ENCODE measurements at places on chromosomes 1 and 21.

GRCh38 chr1:10132852-10133251, 77.5 kb upstream of the KIF1B start:
- DNase-seq, result no peak

DNA sequence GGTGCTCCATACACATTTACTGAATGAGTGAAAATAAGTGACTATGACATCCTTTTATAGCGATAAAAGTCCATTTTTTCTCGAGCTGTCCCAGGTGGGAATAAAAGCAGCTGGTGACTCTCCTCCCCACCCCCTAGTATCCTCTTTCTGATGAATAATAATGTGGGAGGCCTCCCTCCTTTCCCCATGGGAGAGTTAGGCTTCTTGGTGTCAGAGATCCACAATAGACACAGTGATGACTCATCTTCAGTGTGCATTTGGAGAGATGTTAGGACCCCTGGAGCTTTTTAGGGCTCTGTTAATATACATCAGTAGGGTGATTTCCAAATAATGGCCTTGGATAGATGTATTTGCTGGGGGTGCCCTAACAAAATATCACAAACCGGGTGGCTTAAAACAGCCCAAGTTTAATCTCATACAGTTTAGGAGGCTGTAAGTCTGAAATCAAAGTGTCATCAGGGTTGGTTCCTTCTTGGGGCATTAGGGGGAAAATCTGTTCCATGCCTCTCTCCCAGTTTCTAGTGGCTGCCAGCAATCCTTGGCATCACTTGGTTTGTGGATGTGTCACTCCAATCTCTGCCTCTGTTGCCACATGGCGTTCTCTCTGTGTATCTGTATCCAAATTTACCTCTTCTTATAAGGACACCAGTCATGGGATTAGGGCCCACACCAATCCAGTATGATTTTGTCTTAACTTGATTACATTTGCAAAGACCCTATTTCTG, 4.4 kb upstream of the PHC2 start:
- no peak for DNase-seq

DNA sequence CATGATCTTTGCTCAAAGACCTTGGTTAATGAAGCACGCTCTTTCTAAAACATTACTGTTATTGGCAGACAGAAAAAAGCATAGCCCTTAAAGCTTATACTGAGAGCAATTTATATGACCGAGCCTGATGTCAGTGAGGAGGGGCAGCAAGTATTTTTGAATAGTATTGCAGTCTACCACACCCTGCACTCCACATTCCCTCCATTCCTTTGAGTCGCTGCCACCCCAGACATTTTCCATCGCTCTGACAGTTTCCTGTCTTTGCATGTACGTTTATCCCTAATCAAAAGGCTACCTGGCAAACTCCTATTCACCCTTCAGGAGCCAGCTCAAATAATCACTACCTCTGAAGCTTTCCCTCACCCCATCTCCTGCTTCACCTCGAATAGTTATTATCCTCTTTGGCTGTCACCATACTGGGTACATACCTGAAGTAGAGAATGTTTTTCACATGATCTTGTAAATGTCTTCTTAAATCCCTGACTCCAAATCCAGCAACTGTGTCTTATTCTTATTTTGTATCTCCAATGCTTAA, 5.5 kb upstream of the JUN start:
- no peak for DNase-seq

DNA sequence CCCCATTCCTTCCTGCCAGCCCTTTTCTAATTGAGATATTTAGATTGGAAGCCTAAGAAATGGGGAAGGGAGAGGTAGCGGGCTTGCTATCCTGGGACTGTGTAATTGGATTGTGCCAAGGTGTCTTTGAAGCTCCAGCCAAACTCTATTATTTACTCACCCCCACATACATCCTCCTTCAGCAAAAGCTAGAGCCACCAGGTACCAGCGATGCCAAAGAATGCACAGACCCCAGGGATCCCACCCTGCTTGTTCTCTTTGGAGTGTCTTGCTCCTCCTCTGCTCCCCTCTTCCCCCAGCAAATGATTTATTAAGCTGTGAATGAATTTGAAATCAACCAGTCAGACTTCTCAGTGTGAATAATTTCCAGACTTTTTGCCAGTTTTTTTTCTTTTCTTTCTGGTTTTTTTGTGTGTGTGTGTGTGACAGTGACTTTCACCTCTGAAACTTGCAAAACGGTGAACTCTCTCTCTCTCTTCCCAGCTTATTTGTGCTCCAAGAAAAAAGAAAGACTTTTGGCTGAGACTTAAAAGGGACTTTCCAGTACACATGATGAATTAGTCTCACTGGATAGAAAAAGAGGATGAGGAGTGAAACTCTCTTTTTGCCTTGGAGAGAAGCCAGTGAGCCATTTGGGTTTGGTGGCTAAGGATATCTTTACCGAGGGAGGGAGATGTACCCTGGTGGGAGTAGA, 1.8 kb downstream of the VASH2 start:
- DNase-seq, result no peak

DNA sequence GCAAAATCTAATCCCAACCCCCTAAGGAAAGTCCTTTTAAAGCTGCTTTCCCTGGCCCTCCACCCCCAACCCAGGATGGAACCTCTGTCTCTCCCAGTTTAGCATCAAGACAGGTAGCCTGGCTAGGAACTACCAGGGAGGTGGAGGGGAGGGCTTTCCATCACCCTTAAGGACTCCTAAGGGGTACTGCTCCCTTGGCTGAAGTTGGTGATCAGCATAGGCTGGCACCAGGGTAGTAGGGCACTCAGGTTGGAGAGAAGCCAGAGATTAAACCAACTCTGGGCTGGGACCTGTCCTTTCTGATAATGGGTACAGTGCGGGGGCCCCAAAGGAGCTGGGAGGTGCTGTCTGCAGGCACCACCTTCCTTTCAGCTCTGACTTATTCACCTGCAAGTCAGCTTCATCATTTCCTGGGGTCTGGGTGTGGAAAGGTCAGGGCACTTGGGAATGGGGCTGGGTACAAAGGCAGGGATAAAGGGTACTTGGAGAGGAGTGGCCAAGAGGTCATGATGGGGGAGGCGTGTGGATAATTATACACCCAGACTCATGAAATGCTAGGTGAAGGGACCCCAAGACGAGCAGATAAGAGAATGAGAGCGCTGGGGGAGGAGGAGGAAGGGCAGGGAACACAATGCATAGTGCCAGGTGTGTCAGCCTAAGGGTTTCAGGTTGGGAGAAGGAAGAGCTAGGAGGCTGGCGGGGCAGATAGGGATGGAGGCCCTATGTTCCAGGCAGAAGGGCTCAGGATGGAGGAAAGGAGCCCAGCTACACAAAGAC, 1.2 kb downstream of the ARHGEF2 start:
- DNase-seq, result no peak

GRCh38 chr1:231153726-231154125, 8.1 kb upstream of the TRIM67 start:
- DNase-seq, result no peak

DNA sequence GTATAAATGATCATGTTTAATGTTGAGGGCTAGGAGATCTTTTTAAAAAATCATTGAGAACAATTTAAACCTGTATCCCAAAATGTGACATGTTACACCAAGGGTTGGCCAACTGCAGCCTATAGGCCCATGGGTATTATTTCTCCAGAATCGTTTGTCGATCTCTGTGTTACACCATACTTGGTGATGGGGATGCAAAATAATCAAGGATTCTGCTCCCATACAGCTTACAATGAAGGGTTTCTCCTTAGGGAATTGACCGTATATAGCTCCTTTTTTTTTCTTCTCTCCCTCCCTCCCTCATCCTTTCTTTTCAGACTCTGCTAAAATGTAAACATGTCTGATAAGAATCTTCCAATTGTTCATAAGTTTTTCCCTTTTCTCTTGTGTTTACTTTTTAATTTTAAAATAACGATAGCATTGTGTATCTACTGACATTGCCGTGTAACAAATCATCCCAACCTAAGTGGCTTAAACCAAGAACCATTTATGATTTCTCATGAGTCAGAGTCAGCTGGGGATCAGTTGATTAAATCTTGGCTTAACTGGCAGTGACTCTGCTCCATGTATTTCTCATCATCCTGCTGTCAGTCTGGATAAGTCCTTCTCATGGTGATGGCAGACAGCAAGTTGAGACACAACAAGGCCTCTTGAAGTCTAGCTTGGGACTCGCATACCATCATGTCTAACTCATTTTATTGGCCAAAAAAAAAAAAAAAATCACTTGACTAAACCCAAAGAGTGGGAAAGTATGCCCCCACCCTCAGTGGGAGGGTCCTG, 48.0 kb downstream of the MARK1 start:
- DNase-seq, result no peak

DNA sequence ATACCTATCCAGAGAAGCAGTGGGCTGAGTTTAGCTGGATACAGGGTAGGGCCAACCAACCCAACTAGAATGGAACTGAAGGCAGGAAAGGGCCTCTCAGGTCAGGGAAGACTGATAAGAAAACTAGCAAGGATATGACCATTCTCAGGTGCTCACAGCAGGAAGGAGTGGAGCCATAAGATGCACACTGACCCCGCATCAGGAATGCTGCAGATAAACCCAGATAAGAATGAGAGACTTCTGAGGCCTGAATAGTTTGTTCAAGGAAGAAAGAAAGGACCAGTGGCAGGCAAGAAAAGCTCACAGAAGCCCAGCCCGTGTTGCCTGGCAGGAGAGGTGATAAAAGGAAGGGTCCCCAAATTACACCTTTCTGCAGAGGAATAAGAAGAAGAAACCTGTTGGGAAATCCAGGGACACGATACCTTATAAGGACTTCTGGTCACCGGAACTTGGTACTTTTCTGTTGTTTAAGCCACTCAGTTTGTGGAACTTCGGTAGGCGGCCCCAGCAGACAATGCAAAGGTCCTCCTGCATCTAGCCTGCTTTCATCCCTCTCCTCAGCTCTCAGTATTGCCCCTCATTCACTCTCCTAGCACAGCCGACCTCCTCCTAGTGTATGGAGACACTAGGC, 58.9 kb downstream of the ATP1A1 start:
- no peak for DNase-seq

DNA sequence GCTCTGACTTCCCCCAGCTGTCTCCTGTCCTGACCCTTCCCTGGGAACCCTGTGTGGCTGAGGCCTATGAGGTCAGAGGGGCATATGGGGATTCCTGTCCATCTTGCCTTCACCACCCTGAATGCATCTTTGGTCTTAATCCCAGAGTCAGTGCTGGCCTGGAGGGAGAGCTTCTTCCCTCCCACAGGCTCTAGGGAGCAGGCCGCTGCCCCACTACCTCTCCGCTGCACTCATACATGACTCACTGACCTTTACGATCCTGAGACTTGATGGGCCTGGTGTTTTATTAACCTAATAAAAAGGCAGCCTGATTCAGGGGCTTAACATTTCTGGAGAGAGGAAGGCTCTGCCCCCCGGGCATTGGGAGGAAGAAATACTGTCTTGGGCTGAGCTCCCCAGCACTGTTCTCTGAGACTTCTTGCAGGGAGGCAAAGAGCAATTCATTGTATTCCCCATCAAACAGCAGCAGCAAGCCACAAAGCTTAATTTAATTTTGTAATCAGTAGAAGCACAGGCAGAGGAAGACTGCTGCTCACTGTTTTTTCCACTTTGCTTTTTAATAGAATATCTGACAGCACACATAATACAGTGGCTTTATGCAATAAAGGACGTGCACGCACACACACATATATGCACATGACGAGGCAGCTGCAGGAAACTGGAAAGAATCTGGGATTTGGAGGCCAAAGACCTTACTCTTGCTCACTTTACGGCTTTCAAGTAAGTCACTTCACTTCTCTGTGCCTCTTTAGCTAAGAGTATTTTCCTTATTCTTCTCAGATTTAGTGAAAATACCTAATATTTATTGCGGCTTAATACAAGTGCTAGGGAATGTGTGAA, 89.2 kb upstream of the GRIK3 start:
- DNase-seq, result no peak

- DNase-seq, result no peak
Observed at GRCh38 chr1:67427947-67428346, 2.3 kb downstream of the SERBP1 start.

GRCh38 chr1:58732087-58732775, 32.4 kb upstream of the MYSM1 start:
- no peak for DNase-seq

DNA sequence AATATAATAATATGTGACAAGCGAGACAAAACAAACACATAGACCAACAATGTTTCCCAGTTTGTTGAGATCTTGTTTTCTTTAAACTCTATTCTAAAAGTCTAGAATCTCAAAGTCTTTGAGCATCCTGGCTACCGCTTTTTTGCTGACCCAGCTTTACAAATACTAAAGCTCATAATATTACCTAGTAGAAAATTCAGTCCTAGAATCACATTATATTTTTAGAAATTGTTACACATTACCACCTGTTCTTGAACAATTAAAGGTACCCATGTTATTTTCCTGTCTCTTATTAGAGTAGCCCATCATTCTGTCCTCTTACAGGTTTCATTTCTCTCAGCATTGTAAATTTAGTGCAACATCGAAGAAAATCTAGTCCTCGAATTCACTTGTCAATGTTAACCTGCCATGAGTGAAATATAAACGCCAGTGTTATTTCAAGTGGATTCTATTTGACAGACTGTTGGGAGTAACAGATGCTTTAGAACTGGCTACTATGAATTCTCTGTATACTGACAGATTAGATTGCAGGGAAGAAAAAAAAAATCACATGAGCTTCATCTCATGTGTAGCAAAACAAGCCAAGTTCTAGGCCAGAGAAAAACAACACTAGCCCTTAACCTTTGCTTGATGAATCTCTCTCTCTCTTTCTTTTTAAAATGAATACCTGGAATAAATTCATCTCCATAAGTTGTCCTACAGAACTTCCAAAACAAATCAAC, 851.2 kb upstream of the ADAMTS5 start:
- DNase-seq, result no peak

DNA sequence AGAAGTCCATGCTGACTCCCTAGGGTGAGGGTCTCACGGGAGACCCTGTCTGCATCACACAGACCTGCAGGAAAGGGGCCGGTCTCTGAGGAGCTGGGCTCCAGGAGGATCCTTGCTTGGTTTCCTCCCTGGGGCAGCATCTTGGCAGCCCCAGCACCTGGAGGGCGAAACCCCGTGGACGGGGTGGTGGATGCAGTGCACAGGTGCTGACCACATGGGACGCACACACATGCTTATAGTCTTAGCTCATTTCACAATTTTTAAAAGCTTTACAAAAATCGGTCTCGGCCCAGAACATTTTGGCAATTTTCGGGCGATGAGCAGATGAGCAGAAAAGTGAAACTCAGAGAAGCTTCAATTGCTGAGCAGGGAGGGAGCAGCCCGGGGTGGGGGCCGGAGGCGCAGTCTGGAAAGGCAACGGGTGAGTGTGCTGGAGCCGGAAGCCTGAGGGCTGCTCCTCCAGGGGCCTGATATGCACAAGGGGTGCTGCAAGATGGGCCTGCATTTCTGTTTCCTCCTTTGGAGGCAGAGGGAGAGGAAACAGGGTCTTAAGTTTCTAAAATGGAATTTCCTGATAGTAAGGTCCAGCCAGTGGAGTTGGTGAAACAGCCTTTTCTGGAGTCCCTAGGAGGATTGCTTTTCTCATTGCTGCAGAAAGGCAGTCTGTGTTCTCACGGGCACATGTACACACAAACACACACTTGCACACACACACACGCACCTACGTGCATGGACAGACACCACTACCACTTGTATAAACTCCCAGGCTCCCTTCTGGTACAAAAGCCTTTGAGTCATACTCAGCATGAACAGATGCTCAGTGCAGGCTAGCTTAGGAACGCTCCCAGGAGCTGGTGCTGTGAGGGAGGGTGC, 60.6 kb downstream of the SCCPDH start:
- no peak for DNase-seq

GRCh38 chr1:100847361-100848082, 47.1 kb downstream of the EXTL2 start:
- DNase-seq, result no peak
